Activated CD8-positive, alpha-beta memory T cell treated with anti-CD3 and anti-CD28 coated beads for 1 hour (primary cell): ENCODE measurements at places on chromosomes 2 and 18.

DNA sequence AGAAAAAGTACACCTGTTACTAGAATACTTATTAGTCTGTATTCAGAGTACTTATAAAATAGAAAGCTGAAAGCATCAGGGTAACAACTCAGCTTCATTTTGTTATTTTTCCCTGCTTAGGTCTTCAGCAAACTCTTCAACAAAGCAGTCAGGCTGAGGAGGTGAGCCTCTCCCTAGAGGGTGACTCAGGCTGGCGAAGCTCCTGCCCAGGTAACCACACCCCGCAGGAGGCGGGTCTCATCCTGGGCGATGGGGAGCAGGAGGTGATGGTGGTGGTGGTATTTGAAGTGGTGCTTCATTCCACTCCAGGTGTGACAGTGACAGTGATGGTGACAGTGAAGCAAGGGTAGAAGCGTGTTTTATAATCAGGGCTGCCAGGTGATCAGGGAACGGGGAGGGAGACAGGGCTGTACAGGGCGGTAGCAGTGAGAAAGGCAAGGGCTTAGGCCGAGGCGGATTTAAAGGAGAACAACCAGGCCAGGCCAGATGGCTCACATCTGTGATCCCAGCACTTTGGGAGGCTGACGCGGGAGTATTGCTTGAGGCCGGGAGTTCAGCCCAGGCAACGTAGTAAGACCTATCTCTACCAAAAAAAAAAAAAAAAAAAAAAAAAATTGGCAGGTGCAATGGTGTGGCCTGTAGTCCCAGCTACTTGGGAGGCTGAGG lies 127.1 kb downstream of the SOCS6 start:
- DNase-seq, result no peak

DNA sequence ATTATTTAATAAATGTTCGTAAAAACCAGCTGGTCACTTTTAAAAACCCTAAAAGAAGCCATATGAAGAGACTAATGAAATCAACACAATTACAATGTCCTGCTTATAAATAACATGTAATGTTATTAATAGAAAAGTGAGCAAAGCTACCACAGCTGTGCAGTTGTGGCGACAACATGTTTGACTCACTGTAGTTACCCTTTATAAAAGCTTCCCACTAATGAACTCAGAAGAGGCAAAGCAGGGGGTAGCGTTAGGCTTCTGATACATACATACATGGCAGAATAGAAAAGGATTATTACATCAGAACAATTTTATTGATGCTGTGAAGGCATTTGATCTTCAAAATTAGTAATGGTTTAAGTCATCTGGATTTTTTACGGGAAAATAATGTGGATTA lies 219.7 kb downstream of the SLC4A10 start:
- no peak for DNase-seq

- no peak for DNase-seq
Observed at GRCh38 chr18:8337211-8337610, 272.0 kb upstream of the RAB12 start.

DNA sequence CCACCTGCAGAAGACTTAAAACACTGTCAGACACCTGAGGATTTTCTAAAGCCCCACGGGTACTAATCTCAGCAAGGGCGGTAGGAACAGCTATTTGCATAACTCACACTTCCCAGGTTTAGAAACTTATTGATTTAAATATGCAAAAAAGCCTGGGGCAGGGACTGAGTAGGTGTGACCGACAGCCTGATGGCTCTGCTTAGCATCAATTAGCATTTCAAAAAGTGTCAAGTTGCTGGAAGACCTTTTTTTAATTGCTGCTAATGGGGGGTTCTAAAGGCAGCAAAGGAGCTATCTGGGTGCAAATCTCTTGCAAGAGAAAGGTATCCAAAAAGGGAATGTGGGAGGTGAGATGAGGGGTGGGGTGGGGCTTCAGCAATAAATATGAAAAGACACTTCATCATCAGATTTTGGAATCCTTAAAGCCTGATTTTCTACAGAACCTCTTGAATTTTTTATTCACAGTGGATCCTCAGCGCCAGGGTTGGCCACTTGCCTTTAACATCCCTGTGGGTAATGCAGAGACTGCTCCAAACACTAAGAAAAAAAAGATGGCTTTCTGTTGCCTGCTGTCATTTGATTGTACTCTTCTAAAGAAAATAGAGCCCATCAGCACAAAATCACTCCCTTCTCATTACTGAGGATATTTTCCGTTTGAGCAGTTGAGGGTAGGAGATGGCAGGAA lies 121.1 kb upstream of the RMP24 start:
- DNase-seq, result no peak

DNA sequence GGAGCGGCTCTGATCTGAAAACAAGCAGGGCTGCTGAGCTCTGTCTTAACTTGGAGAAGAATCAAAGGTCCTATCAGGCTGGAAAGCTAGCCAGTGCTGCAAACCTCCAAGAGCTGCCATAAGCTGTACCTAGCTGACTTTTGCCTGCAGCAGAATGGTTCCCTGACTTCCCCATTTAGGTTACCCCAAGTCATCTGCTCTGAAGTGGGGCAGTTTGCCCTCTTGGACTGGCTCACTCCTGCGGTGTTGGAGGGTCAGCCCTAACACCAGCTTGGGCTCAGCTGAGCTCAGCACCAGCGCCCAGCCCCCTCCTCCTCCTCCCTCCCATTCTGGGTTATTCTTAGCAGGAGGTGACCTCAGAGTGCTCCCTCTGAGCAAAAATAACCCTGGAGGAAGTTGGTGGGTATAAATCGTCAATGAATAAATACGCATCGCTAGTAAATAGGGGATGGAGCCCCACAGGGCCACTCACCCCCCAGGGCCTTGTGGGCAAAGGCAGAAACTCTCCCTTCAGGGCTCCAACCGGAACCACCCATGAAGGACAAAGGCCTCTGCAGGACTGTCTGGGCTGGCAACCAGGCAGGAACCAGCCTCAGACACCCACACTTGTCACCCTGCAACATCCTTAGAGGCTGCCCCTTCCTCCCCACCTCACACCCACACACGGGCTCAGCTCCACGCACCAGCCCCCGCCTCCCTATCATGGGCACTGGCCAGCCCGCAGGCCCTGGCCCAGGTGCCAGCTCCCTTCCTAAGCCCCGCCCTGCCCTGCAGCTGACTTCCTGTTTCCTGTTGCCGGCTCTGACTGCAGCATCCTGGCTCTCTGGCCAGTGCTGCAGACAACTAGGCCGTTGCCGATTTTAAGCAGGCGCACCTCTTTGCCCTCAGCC lies 46.9 kb downstream of the DNMT3A start:
- DNase-seq, result peak; percentile 56

DNA sequence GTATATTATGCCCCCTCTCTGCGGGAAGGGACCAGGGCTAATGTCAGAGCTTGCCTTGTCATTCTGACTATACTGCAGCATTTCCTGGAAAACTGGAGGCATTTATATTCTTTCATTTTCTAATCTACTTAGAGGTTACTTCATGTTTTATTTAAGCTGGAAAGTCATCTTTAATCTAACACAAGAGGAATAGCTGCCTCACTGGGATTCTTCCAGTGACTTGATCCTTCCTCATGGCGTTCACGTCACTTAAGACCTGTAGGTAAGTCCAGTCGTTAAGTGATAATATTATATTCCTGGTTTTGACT lies 727.6 kb upstream of the DDX18 start:
- no peak for DNase-seq

DNA sequence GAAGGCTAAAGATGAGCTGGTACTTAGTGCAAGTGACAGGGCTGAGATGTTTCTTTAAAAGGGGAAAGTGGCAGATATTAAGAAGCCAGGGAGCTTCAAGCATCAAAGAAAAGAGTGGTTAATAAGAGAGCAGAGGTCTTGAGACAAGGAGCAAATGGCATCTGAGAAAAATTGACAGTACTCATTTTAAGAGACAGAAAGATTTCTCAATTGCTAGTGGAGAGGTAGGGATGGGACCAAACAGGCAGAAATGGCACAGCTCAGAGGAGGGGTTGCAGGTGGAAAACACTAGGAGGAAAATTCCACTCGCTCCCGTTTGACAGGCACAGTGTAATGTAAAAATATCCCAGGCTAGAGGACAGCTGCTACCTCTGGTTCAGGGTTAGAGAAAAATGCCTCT lies 593.4 kb upstream of the LRATD1 start:
- DNase-seq, result no peak

DNA sequence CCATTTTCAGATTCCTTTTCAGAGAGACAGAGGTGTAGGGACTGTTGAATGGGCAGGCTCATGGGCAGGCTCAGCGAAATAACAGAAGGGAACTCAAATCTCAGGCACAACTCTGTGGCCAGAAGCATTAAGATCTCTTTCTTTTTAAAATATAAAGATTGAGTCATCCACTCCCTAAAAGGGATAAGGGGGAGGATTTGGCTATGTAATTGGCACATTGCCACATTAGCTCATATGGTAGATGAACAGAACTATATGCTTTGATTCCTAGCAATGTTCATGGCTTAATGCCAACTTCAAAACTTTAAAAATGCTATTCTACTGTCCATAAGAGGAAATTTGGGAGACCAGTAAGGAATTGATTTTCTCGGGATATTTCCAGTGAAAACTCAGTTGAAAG lies 53.8 kb upstream of the SLC5A7 start:
- DNase-seq, result no peak

DNA sequence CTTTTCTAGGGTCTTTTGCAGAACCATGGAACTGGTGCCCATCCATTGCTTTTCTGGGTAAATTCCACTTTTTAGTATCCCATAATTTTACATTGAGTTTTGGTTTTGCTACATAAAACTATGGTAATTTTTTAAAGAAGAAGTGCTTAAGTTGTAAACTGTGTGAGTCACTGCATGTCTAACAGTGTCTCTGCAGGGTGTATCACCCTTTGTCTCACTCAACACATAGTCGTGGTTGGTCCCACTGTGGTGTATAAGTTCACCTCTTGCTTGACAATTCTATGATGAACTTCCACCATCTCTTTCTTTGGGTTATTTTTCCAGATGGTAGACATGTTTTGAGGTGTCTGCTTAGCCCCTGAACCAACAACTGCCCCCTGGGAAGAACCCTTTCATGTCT lies 10.5 kb downstream of the SCTR start:
- no peak for DNase-seq

DNA sequence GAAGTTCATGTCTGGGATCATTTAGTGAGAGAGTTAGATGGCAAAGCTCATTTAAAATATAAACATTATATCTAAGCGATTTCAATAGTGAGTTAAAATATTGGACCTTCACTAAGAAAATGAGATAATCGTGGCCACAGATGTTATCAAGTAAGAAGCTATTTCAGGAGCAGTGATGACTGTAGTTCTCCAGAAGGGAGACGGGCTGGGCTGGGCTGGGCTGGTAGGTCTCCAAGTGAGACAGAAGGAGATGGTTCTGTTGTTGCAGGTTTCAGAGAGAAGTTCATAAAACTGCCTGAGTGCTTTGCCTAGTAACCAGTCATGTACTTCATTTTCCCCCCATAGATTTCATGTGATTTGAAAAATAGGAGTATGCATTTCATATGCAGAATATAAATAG lies 130.1 kb upstream of the DAPL1 start:
- no peak for DNase-seq

GRCh38 chr2:155675920-155676319 lies 656.6 kb downstream of the NR4A2 start:
- DNase-seq, result no peak

DNA sequence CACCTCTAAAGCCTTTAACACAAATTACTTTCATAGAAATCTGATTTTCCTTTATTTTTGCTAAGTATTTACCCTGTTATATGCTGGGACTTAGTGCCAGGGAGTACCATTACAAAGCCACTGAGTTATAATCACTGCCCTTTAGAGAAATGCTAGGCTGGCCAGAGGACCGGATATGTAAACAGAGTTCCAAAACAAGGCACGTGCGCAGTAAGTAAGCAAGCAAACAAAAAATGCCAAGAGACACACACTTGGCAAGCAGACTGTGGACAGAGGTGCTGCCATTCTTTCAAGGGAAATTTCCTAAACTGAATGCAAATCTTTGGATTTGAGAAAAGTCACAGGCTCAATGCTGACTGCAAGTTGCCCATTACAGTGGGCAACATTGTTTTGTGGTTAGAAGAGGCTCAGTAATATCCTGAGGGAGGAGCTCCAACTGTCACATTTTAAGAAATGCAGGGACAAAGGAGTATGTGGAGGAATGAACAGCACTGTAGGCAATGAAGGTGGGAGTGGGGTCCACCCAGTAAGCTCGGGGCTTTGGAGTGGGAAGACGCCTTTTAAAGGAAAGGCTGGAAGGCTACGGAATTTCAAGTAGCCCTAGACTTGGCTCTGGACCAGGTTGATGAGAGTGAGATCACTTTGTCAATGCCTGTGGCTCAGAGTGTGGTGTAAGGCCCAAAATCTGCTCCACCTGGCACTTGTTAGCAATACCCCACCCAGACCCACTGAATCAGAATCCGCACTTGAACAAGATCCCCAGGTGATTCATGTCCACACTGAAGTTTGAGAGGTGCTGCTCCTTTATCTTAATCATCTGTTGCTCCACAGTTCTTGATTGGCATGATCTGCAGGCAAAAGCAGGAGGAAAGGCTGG lies 2.1 kb upstream of the PARD6G start:
- DNase-seq, result no peak

- no peak for DNase-seq
Observed at GRCh38 chr2:229686122-229686919, 28.0 kb downstream of the DNER start.

- no peak for DNase-seq
Observed at GRCh38 chr2:27442920-27443282, 720 bp downstream of the KRTCAP3 start.

- no peak for DNase-seq
Observed at GRCh38 chr2:78757191-78757590, 268.3 kb upstream of the REG3G start.

- no peak for DNase-seq
Observed at GRCh38 chr2:83067947-83068346, 1391.1 kb downstream of the SUCLG1 start.

GRCh38 chr2:60565472-60565871 lies 12.0 kb upstream of the BCL11A start:
- no peak for DNase-seq

GRCh38 chr2:151655663-151656398 lies 78.4 kb downstream of the NEB start:
- DNase-seq, result no peak

DNA sequence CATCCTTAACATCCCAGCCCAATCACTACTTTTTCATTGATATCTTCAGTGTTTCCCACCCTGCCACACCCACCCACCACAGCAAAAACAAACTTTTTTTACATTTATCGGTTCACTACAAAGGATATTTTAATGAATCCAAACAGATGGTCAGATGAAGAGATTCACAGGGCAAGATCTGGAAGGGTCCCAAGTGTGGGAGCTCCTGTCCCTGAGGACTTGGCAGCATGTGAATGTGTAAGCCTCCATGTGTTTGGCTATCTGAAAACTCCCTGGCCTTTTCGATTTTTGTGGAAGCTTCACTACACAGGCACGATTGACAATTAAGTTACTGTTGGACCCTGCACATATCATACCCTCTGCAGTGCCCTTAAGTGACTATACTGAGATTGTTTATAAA lies 48.1 kb upstream of the CRIM1 start:
- DNase-seq, result no peak

GRCh38 chr2:41000374-41000773 lies 548.5 kb upstream of the SLC8A1 start:
- no peak for DNase-seq

GRCh38 chr2:58081000-58081399 lies 34.4 kb downstream of the VRK2 start:
- DNase-seq, result no peak
